ENCODE measurements at places on chromosomes 7 and 10.
A peak's percentile ranks its signal among the peaks of the same experiment; 100 is the strongest.

GRCh38 chr10:22693860-22694259 lies 20.5 kb downstream of the PIP4K2A start:
- no peak for DNase-seq

DNA sequence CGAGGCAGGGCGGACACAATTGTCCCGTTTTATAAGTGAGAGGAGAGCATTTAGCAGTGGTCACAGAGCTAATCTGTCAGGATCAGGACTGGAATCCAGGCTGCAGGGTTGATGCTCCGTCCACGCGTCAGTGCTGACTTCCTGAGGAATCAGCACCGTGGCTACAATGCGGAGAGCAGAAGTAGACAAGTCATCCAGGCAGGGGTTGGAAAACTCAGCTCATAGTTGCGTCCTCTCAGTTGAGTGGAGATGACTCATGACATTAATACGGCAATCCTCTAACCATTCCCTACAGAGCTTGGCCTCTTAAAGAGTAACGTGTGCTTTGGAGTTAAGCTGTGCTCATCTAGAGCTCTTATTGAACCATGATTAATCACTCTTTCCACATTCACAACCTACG lies 17.1 kb upstream of the HTR5A start:
- DNase-seq: no peak

GRCh38 chr7:50825465-50825864 lies 42.8 kb upstream of the GRB10 start:
- DNase-seq: no peak

DNA sequence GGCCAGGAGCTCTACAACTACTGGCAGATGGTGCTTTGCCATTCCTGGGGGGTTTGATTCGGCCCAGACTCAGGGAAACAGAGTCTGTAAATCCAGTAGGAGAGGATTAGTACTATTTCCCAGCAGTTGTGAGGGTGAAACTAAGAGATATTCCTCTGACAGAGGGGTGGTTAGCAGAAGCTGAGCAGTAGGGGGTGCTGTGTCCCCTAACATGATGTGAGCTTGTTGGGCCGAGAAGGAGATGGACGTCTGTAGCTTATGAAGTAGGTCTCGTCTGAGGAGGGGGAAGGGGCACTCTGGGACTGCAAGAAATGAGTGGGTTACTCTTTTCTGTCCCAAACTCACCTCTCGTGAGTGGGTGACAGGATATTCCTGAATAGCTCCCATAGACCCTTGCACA lies 179.2 kb upstream of the MBL2 start:
- DNase-seq: peak; percentile 23

DNA sequence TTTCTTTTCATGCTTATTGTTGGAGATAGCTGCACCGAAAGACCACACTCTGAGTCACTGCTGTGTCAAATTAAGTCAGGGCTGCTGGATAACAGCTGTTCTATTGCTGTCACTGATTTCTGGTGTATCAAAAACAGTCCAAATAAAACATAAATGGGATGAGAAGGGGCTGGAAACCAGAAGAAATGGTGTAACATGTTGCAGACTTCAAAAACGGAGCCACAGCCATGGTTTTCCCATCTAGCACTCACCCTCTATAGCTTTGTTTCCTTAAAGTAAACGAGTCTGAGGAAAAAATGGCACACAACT lies 103.3 kb upstream of the DIP2C start:
- DNase-seq: no peak

- DNase-seq: no peak
These were observed 119.7 kb downstream of the FAM53B start for GRCh38 chr10:124624466-124624865.

DNA sequence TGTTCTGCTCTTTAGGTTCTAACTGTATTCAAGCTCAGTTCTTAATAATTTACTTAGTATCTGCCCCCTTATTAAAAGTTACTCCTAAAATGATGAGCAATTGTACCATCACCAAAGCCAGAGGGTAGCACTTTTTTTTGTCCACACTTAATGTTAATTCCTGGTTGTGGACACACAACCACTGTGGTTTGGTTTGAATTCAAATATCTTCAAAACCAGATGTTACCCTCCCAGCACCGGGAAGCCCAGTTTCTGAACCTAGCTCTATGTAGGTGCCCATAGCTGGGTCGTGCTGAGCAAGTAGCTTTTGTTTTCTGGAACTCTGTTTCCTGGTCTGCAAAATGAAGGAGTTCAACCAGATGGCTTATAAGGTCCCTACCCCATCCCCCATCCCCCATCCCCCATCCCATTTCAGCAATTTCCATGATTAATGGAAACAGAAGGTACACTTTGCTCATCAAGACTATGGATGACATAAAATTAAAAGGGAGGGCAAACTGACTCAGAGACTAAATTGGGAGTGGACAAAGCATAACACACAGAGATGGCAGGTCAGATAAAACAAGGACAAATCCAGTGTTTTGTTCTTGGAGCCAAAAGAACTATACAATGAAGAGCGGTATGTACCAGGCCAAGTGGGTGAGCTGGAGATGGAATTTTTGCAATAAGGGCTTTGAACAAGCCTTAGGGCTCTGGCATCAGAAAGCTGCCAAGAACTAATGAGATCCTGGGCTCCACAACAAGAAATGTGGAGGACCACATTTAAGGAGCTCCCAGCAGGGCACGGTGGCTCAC lies 56.7 kb downstream of the DLG5 start:
- no peak for DNase-seq

Data from G401 (cell line).